ENCODE measurements at places on chromosomes 1 and 21.

DNA sequence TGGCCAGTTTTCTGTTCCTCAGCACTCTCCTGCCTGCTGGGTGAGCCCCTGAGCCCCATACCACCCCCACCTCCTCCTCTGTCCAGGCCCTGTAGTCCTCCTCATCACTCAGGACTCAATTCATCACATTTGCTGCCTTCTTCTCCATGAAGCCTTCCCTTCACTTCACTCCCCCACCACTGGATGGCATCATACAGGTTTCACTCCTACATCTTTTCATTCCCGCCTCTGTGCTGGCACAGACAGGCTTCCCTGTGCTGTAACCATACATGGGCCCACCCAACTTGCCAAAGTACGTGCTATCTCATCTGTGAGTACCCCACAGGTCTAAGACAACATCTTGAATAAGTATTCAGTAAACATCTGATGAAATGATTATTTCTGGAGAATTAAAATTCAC is 56.9 kb downstream of the SLC45A1 start:
- DNase-seq = no peak

DNA sequence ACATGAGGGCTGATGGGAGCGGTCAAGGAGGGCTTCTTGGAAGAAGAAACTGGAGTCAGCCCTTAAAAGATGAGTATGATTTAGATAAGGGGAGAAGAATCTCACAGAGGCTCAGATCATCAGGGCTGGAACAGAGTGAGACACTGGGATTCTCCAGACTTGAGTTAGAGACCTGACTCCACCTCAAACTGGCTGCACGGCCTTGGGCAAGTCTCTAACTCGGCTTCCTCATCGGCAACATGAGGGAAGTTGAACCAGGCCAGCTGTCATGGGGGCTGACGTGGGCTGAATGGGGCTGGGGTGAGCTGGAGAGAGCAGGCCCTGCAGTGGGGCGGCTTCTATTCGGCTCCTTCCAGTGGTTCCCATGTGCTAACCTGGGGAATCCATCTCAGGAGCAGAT is 2.5 kb downstream of the C1QC start:
- no peak for DNase-seq

GRCh38 chr1:245754463-245754961 is 599.7 kb downstream of the KIF26B start:
- DNase-seq = no peak

- DNase-seq = no peak
Measured at GRCh38 chr1:183688341-183689060, 35.4 kb upstream of the APOBEC4 start.

- DNase-seq = no peak
Measured at GRCh38 chr1:159187647-159188374, 16.4 kb downstream of the CADM3 start.

DNA sequence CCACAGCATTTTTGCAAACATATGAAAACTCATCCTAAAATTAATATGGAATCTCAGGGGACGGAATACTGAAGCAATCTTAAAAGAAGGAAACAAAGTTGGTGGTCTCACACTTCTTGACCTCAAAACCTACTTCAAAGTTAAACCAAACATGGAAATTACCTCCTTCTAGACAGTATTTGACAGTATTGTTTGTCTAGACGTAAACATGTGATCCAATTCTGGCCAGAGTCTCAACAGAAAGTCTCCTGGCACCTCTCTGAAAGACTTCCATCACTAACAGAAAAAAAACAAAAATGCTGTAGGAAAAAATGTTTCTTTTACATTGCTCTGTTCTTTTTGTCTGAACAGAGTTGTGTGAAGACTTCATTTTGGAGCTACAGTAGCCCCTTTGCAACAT is 99.7 kb downstream of the BRINP3 start:
- no peak for DNase-seq

DNA sequence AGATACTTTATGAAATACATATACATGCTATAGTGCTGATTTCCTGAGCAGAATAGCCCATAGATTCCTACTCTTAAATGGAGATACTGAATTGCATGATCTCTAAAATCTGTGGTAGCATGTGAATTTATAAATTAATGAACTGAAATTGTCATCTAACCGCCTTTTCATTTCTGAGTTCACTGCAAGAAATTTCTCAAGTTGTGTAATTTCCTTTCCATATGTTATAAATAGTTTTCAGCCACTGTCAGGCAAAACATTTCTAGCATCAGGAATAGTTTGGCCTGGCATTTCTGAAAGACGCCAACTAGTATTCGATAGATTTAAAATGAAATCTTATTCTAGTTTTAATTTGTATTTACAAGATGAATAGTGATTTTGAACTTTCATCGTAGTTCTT is 310.1 kb downstream of the USH2A start:
- no peak for DNase-seq

- no peak for DNase-seq
Measured at GRCh38 chr1:26743426-26744059, 44.2 kb upstream of the PIGV start.
